ENCODE measurements at places on chromosomes 3 and 15.

GRCh38 chr3:9902372-9903237 lies at the start of gene IL17RE:
Gene IL17RE, plus strand, starts transcription at chr3:9902848. Its CDS starts 85 bp downstream, at chr3:9902933.
- no peak for DNase-seq

- DNase-seq: no peak
Measured at GRCh38 chr3:189001559-189001958, 170.2 kb upstream of the TPRG1 start.

DNA sequence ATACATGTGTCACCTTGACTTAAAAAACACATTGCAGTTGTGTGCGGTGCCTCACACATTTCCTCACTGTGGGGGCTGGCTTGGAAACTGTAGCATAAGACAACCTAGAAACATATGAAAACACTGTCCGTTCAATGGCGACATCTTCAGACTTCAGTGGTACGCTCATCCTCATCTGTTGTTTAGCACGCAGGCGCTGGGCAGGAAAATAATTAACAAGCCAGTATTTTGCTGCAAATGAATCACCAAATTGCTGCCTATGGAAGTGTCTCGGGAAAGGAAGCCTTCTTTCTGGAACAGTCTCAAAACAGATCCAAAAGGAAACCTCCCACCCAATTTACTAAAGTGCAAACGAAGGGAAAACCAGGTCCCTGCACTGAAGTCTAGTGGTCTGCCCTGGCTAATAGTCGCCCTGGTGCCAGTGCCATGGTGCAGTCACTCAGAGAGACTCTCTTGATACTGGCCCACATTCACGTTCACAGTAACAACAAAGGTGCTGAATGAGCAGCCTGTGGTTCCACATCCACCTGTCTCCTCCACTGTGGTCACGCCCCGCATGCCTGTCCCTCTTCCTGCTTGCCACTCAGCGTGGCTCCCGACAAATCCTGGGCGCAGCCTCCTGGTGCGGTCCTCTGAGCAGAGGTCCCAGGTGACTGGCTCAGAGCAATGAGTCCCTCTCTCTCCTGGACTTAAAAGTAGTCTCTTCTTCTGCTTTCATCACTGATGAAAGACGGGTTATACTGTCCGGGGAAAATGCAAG lies 35.6 kb upstream of the MUC13 start:
- no peak for DNase-seq

- no peak for DNase-seq
Measured at GRCh38 chr3:217948-218347, 21.4 kb downstream of the CHL1 start.

DNA sequence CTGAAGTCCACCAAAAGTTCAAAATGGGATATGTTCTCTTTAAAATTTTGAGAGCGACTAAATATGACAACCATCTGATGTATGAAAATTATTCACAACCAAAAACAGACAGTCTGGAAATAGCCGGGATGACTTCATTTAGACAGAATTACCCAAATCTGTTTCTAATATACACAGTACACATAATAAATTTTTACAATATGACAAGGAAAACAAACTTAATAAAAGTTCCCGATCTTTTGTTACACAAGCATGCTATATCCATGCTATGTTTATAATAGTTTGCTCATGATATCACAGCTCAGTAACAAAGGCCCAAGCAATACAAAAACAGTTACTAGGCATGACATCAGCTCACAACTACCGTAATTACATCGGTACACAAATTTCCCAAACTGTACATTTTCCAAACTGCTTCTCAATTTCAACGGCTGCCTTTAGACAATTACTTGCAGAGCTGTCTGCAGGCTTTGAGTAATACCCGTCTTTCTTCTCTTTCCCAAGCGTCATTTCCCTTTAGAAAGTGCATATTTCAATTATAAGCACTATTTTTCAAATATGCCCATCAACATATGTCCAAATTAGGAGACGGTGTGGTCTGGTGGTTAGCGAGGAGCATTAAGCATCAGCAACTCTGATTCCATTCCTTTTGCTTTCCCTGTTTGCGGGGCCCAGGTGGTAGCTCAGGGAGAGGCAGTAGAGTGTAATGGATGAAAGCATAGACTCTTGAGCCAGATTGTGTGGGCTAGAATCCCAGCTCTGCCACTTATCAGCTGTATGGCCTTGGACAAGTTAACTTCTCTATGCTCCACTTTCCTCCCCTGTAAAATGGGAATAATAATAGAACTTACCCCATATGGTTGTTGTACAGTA lies 481.2 kb downstream of the FOXP1 start:
- no peak for DNase-seq

DNA sequence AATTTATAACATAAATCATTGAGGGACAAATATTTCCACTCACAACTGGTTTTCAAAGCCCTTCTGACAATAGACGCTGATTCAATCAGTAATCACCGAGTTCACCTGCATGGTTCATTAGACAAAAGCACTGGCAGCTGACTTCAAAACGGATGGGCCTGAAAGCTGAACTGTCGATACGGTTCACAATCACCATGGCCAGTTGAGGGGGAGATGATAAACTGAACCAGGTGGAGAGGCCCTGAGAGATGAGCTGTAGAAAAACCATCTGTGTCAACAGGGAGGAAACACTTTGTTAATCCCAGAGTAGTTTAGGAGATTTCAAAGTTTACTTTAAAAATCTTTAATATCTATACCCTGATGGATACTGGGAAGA lies 75.0 kb downstream of the PEX5L start:
- DNase-seq: no peak

GRCh38 chr3:46987319-46987742 lies 7.9 kb downstream of the NBEAL2 start:
- no peak for DNase-seq

- peak; percentile 40 for DNase-seq
Measured at GRCh38 chr3:115790759-115791158, 167.4 kb downstream of the GAP43 start.

DNA sequence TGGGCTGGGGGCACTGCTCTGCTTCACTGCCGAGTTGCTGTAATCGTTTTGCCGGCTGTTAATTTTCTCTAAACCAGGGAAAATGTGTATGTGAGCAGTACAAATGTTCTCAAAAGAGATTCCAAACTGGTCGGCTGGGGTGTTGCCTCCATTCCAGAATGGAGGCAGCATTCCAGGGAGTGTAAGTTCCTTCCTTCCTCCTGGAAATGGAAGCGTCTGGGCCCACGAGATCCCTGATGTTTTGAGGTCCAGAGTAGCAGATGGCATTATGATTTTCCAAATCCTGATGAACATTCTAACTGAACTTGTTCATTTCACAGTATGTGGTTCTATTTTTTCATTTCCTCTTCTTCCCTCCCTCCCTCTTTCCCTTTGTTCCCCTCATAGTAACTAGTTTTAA lies 64.4 kb upstream of the SKOR1 start:
- no peak for DNase-seq

- DNase-seq: no peak
Measured at GRCh38 chr3:3641877-3642455, 157.3 kb upstream of the LRRN1 start.

- DNase-seq: no peak
Measured at GRCh38 chr15:80577552-80578205, 117.4 kb upstream of the ABHD17C start.

- DNase-seq: no peak
Measured at GRCh38 chr15:93029836-93030429, 59.1 kb downstream of the RGMA start.

DNA sequence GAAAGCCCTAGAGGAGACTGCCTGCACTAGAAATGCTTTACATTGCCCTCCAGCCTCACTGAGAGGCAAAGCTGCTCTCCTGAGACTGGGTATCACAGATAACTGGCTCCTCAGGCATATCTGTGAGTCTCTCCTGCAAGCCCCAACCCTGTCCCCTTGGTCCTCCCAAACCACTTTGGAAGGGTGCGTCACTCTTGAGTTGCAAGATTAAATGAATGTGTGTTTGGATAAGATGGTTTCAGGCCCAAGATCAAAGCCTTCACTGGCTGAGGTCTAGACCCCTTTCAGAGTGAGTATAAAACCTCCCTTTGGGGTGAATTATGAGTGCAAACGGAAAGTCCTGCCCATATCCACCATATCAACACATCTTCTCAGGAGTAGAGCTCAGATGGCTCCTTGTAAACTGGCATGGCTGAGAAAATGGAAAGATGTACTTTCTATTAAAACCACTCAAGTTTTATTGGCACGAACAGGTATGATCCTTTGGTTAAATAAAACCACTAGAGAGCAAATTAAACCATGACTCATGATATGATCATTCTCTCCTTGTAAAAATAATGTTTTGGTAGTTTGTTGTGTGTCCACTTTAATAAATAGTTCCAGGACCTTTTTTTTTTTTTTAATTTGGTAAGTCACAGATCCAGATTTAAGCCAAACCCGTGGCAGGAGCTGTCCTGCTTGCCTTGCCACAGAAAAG lies 164.0 kb downstream of the CHST2 start:
- DNase-seq: no peak

DNA sequence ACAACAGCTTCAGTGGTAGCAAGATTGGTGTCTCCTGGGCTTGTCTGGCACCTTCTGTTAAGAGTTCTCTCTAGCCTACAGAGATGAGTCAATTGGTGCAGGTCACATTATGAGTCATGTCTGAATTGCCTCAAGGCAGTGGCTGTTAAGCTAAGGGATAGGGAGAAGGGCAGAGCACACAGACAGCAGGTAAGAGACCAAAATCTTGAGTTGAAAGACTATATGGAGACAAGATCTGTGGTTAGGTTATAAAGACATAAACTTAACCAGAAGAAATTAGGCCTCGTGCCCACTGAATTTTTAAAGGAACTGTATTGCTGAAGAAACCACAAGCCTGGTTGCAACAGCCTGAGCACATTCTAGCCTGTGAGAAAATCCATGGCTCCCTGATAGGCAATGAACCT lies 19.2 kb upstream of the KPNA1 start:
- DNase-seq: peak; percentile 5
